ENCODE measurements at places on chromosomes 1 and 21.

GRCh38 chr1:43272576-43273571 lies 3.1 kb downstream of the TMEM125 start:
- DNase-seq, result no peak

- no peak for DNase-seq
Measured at GRCh38 chr21:35291973-35292627, 243.0 kb upstream of the RUNX1 start.

DNA sequence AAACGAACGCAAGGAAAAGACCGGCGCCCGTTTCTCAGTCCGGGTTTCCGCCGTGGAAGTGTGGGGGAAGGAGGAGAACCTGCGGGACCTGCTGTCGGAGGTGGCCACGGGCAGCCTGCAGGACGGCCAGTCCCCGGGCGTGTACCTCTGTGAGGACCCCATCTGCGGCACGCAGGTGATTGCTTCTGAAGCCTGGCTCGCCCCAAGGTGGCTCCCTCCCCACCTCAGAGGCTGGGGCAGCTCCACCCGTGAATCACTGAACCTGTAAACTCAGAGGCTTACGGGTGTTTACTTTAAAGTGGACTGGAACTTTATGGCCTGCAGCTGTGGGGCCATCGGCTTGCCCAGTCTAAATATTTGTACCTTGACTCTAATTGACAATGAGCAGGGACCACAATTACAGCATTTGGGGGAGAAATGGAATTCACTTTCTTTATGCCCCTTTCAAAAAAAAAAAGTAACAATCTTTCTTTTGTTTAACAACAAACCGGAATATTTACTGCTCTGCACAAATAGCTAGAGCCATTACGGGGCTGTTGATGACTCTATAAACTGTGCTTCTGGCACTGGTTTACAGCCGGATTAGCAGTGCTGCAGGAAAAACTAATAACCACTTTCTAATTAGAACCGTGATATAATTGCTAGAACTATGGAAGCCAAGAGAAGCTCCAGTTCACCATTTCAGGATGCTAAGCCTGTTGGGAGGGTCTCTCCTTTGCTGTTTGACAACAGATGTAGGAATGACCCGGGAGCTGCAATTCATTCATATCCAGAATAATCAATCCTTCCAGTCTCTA lies 454.8 kb downstream of the KIF26B start:
- DNase-seq, result no peak

DNA sequence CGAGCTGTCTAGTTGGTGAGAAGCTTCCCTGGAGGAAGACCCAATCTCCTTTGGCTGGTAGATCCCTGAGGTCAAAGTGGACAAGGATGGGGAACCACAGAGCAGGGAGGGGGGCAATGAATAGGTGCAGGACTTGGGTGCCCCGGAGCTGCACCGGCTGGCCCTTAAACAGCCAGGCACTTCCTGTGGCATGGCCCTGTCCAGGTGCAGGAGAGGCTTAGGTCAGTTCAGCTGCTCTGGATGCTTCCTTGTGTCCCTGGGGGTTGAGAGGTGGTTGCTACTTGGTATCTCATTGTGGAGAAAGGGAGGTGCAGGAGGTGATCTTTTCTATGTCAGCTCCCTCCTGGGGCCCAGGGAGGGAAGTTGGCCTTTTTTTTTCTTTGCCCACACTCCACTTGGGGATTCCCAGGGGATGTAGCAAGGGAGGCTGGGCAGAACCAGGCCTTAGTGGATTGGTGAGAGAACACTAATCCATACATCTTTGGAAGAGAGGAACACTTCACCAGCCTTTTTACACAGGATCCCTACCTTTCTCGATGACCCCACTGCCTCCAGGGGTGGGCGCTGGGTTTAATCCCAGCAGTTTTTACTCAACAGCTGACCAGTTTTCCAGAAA lies 1.2 kb upstream of the ST3GAL3 start:
- no peak for DNase-seq

GRCh38 chr1:153431002-153431401 lies 14.7 kb downstream of the S100A7A start:
- DNase-seq, result peak; percentile 47

DNA sequence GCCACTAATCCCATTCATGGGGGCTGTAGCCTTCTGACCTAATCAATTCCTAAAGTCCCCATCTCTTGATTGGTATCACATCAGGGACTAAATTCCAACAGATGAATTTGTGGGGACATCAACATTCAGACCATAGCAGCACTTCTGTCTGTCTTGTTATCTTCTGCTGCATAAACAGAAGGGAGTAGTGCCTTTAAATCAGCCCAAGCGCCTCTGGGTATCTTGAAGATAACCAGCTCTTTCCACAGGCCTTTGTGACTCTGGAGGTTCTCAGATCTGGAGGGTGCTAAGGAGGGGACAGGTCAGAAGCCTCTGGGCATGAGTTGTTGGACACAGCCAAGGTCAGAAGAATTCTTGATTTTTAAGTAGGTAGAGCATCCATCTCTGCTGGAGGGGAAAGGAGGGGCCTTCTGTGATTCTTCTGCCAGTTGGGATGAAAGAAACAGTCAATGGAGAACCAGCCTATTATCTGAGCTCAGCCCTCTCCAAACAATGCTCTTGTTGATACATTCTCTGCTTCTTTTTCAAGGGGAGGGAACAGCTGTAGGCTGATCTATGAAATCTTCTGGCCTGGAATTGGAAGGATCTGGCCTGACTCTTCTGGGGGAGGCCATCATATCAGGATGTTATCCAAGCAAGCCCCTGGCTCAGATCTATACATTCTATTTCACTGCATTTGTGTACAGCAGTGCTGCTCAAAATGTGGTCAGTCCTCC lies 31.3 kb upstream of the LRIG2 start:
- no peak for DNase-seq
